ENCODE measurements at places on chromosomes 2 and 18.

- no peak for DNase-seq
These were observed 123.7 kb downstream of the HNMT start for GRCh38 chr2:138087751-138088593.

- DNase-seq = no peak
These were observed 67.9 kb upstream of the ST3GAL5 start for GRCh38 chr2:85956646-85957039.

- no peak for DNase-seq
These were observed 7.7 kb upstream of the ARID5A start for GRCh38 chr2:96528700-96529375.

GRCh38 chr18:35862119-35862640 lies 110.3 kb upstream of the RMP24 start:
- DNase-seq = no peak

GRCh38 chr2:8517850-8518498 lies 163.9 kb upstream of the ID2 start:
- no peak for DNase-seq

- no peak for DNase-seq
These were observed 108.6 kb downstream of the MAP4K4 start for GRCh38 chr2:101806123-101806522.

DNA sequence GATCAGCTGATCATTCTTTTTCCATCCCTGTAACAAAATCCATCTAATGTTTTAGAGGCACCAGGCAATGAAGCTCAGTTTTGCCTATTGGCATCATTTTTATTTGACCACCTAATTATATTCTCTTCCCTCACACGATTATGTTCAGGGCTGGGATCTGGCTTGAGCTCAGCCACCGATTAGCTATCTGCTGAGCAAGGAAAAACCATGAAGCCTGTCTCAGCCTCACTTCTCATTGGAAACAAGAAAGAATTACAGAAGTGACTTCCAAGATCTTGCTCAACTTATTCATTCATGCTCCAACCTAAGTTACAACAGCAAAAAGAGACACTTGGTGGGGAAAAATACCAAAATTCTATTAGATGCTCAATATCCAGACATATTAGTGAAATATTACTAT lies 139.0 kb upstream of the SH3BP4 start:
- no peak for DNase-seq

GRCh38 chr2:169159686-169160085 lies 90.3 kb downstream of the DHRS9 start:
- no peak for DNase-seq

DNA sequence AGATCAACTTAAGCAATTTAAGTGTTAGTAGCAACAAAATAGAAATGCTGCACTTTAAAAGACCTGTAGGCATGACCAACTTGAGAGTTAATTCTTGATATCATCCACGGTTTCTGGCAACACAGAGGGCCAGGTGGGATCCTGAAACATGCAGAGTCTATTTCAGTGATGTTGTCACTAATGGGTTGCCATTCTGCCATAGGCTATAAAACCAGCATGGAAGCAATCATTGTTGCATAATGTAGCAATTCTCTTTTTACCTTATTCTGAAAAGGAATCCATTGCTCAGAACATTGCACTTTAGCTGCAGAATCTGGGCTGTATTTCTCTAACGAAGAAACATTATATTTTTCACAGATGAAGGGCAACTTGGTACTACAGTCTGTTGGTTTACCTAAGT lies 53.9 kb upstream of the CD302 start:
- no peak for DNase-seq

DNA sequence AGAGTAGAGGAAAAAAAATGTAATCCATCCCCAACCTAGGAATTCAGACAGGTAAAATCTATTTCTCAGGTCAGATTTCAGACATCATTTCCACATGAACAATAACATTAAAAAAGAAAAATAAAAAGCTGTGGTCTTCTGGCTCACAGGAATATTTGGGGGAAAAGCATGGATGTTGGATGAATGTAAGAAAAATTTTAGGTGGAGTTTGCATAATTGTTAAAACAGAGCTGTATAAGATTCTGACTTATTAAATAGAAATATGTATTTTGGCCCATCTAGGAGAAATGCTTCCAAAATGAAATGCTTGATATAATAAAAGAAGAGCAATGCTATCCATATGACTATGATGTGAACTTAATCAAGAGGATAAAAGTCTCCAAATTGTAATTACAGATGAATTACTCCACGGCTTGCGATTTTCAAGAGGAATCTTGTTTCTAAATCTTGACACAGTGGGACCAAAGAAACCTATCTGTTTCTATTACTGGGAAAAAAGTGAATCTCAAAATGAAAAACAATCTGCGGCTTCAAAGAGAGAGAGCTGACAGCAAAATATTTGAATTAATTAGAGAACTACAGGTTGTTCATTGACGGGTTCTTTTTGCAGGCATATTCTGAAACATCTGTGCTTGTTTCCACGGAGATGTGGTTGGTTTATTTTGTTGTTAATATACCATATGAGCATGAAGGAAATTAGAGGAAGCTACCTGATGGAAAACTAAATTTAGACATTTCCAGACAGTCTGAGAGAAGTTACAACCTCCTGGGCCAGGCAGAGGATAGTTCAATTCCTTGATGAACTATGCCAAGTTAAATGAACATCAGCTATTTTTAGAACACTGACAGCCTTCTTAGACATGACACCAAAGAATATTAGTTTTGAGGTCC lies 468.7 kb downstream of the PID1 start:
- DNase-seq = no peak

GRCh38 chr18:67876871-67877270 lies 360.4 kb upstream of the DSEL start:
- no peak for DNase-seq

DNA sequence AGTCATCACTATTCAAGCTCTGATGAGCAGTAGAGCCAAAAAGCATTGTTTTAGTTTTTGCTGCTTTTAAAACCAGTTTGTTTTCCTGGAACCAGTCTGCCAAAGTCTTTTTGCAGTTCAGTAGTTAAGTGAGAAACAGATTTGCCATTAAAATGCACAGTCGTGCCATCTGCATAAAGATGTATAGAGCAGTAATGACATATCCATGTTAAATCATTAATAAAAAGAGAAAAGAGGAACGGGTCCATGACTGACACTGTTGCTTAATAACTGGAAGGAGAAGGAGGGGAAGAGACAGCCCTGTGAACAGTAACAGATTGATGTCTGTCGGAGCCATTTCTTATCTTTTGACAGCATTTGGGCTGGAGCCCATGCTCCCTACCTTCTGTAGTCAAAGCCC lies 704.6 kb downstream of the SATB2 start:
- no peak for DNase-seq

DNA sequence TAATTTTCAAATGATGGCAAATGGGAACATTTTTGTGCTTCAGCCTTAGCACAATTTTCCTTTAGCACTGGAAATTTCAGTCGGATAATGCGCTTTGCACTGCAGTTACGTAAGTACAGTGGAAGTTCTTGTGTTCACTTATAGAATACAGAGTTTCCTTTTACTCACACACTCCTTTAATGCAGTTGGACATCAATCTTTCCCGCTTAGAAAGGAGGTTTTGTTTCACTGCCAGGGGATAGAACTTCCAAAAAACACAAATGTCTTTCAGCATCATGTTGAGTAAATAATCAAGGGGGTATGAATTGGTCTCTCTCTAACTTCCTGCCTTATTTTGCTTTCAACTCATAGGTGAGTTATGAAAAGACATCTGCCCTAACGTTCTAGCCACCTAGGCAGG lies 63.2 kb downstream of the TGFA start:
- no peak for DNase-seq

DNA sequence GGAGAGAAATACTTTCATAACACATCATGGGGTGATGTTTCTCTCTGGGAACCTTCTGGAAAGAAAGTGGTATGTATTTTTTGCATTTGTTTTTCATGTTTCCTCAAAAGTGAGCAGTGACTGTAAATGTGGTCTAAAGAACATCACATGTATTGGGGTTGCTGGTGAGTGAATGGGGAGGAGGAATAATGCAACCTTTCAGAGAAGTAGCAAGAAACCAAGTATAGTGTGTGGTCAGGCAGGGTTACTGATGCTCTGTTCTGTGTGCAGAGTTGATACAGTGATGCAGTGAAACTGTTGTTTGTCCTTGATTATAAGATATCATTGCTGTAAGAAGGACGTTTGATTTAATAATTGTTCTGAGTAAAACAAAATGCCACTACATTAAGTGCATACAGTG lies 24.1 kb downstream of the ADNP2 start:
- no peak for DNase-seq

DNA sequence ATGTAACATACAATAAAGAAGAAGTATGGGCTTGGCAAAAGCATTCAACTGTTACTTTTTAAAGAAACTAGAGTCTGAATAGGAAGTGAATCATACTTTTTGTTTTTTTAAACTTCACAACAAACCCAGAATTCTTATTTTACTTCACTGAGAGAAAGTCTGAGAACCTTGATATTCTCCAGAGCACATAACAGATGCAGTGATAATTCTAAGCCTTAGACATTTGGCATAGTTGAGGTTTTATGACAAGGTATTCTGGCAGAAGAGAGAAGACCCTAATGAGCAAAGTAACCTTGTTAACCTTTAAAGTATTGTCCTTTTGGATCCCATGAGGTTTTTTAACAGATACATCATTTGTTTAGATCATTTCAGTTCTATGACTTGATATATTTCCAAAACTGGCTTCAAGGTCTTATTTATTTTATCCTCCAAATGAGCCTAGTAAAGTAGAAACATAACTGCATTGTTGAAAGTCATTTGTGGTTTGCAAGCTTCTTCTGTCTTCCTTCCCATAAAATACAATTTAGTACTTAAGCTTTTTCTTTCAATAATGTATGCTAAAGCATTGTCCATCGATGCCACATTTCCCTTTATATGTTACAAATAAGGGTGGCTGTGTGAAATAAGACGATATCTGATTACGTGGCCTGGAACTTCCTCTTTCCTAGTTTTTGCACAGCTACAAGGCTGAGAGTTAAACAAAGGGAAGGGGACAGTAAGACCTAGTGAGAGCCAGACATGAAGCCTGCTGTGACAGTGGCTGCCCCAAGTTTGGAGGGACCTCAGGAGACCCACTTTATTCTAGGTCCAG lies 86.1 kb upstream of the ITPRID2 start:
- no peak for DNase-seq

DNA sequence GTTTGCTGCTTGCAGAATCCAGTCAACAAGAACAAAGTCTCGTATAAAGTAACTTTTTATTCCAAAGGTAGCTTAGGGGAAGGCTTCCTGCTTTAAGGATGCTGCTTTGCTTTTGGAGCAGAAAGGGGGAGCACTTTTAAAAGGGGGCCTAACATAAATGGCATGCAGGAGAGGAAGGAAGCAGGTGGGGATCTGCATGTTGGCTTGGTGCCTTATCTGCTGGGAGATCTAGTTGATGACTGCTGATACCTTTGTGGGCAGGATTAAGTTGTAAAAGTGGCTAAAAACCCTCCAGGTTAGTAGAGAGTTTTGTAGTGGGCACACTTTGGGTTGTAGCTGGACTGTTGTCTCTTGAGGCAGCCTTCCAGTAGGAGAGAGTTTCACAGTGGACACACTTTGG lies 22.5 kb downstream of the UBR3 start:
- DNase-seq = no peak

- no peak for DNase-seq
These were observed 15.3 kb upstream of the RGPD4 start for GRCh38 chr2:107811411-107811810.

- DNase-seq = no peak
These were observed 2.6 kb downstream of the EVA1A start for GRCh38 chr2:75558136-75558535.

DNA sequence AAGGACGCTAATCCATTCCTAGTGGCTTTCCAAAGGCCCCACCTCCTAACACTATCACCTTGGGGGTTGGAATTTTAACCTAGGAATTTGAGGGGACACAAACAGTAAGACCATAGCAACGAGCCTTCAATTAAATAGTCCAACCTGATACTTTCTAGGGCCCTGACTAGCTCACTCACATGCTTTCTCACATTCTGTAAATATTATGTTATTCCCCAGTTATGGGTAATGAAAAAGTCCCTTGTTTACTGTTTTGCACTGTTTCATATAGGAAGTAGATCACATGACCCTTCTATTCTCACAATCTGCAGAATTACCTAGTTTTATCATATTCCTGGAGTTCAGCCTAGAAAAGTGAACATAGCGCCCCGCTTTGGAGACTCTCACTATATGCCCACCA lies 1212.1 kb upstream of the ACVR2A start:
- no peak for DNase-seq

GRCh38 chr2:173544641-173545363 lies 190.1 kb downstream of the CDCA7 start:
- DNase-seq = no peak

- no peak for DNase-seq
These were observed 170.8 kb downstream of the DDX1 start for GRCh38 chr2:15762449-15762848.

GRCh38 chr2:36560726-36561125 lies 37.2 kb downstream of the FEZ2 start:
- DNase-seq = no peak

DNA sequence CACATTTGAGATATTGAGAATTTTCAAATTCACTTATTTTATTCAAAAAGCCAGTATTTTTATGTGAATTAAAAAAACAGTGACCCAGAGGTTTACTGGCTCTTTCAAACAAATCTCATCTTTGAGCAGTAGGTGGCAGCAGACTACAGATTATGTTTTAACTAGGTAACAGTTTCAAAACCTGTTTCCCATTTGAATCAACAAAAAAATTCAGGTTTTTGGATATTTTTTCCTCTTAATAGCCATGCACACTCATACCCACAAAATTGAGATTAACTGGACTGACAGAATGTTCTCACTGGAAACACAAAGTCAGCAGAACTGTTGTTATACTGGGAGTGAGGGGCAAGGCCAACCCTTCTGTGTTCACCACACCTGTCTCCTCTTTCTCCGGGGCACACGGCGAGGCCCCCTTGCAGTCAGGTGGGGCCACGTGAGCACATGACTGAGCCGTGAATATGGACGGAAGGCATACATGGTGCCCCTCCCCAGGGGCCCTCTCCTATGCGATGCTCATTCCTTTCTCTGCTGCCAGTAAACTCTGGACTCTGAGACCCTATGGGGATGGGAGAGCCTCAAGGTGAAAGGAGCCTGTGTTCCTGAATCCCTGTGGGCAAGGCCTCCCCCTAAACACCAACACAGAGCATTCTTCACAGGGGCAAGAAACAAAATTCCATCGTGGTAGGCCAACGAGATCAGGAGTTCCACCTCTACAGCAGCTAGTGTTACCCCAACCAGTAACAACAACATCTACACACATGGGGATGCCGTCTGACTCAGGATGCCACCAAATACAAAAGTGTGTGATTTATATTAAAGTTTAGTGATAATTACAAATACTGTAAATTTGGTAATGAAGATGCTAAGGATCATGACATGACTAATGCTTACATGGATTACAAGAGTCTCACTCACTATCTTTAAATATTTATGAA lies 80.4 kb downstream of the LPIN2 start:
- no peak for DNase-seq

GRCh38 chr2:21047141-21048009 lies 3.5 kb upstream of the APOB start:
- no peak for DNase-seq

GRCh38 chr18:74198453-74198852 lies 50.1 kb downstream of the TIMM21 start:
- DNase-seq = no peak

GRCh38 chr2:45708501-45708900 lies 57.0 kb downstream of the PRKCE start:
- DNase-seq = no peak

Data from stimulated activated CD8-positive, alpha-beta memory T cell treated with anti-CD3 and anti-CD28 coated beads, Interleukin-15, amount 100 ng/mL, for 1 hour (primary cell).